ENCODE measurements at places on chromosomes 3 and 15. TPM values are rescaled to one million over a fixed set of nuclear protein-coding genes. Genes with fewer than 3 reads are reported as not detected.

- H3K27me3 ChIP-seq = no peaks in the 10 kb centered on the region
- H3K4me3 ChIP-seq = no peak overlapping the region
- H3K36me3 ChIP-seq = peaks cover 6% of the 10 kb centered on the region
- peaks cover 67% of the 10 kb centered on the region for H3K4me1 ChIP-seq
- peak overlapping the region; percentile 94 for H3K27ac ChIP-seq
These were observed 49.1 kb downstream of the PDHB start for GRCh38 chr3:58384381-58385090.

Gene CYP19A1
- not detected for total RNA-seq

- DNase-seq = no peak
- H3K36me3 ChIP-seq = no peaks in the 10 kb centered on the region
- no peak overlapping the region for H3K27ac ChIP-seq
- peaks cover 7% of the 10 kb centered on the region for H3K4me1 ChIP-seq
These were observed 8.9 kb upstream of the RPS27L start for GRCh38 chr15:63166219-63166618.

Gene CDHR4
- not detected for total RNA-seq

Gene KLHL40
- not detected for total RNA-seq

Gene TMEM212
- total RNA-seq = not detected

- no peak overlapping the region for H3K4me3 ChIP-seq
- peaks cover 2% of the 10 kb centered on the region for H3K36me3 ChIP-seq
- DNase-seq = no peak
- no peaks in the 10 kb centered on the region for H3K27me3 ChIP-seq
- H3K4me1 ChIP-seq = peaks cover 15% of the 10 kb centered on the region
- no peak overlapping the region for H3K27ac ChIP-seq
These were observed 51.4 kb upstream of the LIPC start for GRCh38 chr15:58380280-58380945.

- H3K27ac ChIP-seq = no peak overlapping the region
- no peaks in the 10 kb centered on the region for H3K27me3 ChIP-seq
- H3K4me3 ChIP-seq = no peak overlapping the region
These were observed 71.4 kb downstream of the PEAK1 start for GRCh38 chr15:77348511-77348910.

Gene UBAP1L
- 2.5 TPM for total RNA-seq

GRCh38 chr3:158101335-158102241, 4.6 kb downstream of the SHOX2 start:
- peaks cover 85% of the 10 kb centered on the region for H3K27me3 ChIP-seq
- H3K27ac ChIP-seq = no peak overlapping the region
- no peak for DNase-seq
- H3K4me1 ChIP-seq = peaks cover 37% of the 10 kb centered on the region

GRCh38 chr15:77282333-77282732, 137.6 kb downstream of the PEAK1 start:
- H3K27me3 ChIP-seq = no peaks in the 10 kb centered on the region
- H3K4me3 ChIP-seq = no peak overlapping the region
- peak overlapping the region; percentile 84 for H3K27ac ChIP-seq
- peaks cover 21% of the 10 kb centered on the region for H3K36me3 ChIP-seq

GRCh38 chr3:168030577-168030976, 65.1 kb downstream of the GOLIM4 start:
- peaks cover 19% of the 10 kb centered on the region for H3K4me1 ChIP-seq
- no peaks in the 10 kb centered on the region for H3K27me3 ChIP-seq
- peaks cover 27% of the 10 kb centered on the region for H3K36me3 ChIP-seq

- no peak for DNase-seq
- H3K27ac ChIP-seq = no peak overlapping the region
- no peaks in the 10 kb centered on the region for H3K27me3 ChIP-seq
- peaks cover 7% of the 10 kb centered on the region for H3K36me3 ChIP-seq
These were observed 1.8 kb downstream of the CLCN2 start for GRCh38 chr3:184359610-184360009.

GRCh38 chr3:193851428-193851847, 258.4 kb downstream of the OPA1 start:
- H3K36me3 ChIP-seq = peaks cover 2% of the 10 kb centered on the region
- H3K27ac ChIP-seq = no peak overlapping the region
- no peak overlapping the region for H3K4me3 ChIP-seq
- peaks cover 23% of the 10 kb centered on the region for H3K4me1 ChIP-seq
- DNase-seq = no peak

- peaks cover 21% of the 10 kb centered on the region for H3K36me3 ChIP-seq
- no peak for DNase-seq
- no peaks in the 10 kb centered on the region for H3K27me3 ChIP-seq
These were observed 8.5 kb downstream of the PFKFB4 start for GRCh38 chr3:48548126-48548525.

GRCh38 chr3:184361532-184361931, at the start of the genes CLCN2 and POLR2H:
Gene CLCN2, minus strand, starts transcription at chr3:184361605. Its CDS starts 126 bp downstream, at chr3:184361479.
Gene POLR2H, plus strand, starts transcription at chr3:184361710. Its CDS starts 1,783 bp downstream, at chr3:184363493.
- H3K4me1 ChIP-seq = peaks cover 29% of the 10 kb centered on the region
- H3K27me3 ChIP-seq = no peaks in the 10 kb centered on the region
- peaks cover 6% of the 10 kb centered on the region for H3K36me3 ChIP-seq
- peak within 1 kb of the TSS; percentile 98 for H3K4me3 ChIP-seq

DNA sequence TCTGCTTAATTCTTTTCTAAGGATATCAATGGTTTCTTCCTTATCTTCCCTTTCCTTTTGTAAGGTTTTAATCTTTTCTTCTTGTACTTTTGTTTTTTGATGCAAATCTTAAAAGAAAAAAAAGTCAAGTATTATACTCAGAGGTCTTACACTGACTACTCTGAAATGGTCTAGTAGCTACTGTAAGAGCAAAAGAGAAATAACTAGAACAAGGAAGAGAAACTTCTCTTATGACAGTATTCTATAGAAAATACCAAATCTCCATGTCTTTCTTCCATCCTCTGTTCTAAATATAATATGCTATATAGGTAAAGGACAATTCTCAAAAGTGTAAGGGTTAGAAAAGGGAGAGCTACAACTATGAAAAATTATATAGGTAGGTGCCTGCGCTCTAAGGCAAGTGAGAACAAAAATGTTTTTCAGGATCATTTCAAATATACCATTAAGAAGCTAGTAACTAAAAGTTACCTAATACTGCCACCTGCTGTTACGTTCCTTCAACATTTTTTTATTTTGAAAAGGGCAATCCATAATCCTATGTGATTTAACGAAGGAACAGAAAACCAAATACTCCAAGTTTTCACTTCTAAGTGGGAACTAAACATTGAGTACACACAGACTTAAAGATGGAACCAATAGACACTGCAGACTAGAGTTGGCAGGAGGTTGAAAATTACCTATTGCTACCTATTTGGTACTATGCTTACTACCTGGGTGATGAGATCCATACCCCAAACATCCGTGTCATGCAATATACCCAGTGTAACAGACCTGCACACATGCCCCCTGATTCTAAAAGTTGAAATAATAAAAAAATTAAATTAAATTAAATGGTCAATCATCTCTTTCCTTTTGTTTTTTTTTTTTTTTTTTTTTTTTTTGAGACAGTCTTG, 36.7 kb downstream of the CIP2A start:
- peaks cover 10% of the 10 kb centered on the region for H3K4me1 ChIP-seq
- H3K4me3 ChIP-seq = no peak overlapping the region
- no peak for DNase-seq

- H3K27me3 ChIP-seq = no peaks in the 10 kb centered on the region
- no peak overlapping the region for H3K4me3 ChIP-seq
- H3K27ac ChIP-seq = no peak overlapping the region
- H3K4me1 ChIP-seq = peaks cover 27% of the 10 kb centered on the region
These were observed 267.9 kb upstream of the THBS1 start for GRCh38 chr15:39312984-39313383.

GRCh38 chr15:67880651-67881182, 40.9 kb upstream of the RNU6-1 start:
- H3K4me1 ChIP-seq = peaks cover 47% of the 10 kb centered on the region
- no peak for DNase-seq
- H3K27me3 ChIP-seq = no peaks in the 10 kb centered on the region
- no peaks in the 10 kb centered on the region for H3K36me3 ChIP-seq

GRCh38 chr3:23697416-23697815, 108.3 kb upstream of the UBE2E1 start:
- no peak overlapping the region for H3K4me3 ChIP-seq
- peaks cover 14% of the 10 kb centered on the region for H3K4me1 ChIP-seq
- H3K27ac ChIP-seq = no peak overlapping the region
- no peaks in the 10 kb centered on the region for H3K36me3 ChIP-seq
- no peaks in the 10 kb centered on the region for H3K27me3 ChIP-seq

DNA sequence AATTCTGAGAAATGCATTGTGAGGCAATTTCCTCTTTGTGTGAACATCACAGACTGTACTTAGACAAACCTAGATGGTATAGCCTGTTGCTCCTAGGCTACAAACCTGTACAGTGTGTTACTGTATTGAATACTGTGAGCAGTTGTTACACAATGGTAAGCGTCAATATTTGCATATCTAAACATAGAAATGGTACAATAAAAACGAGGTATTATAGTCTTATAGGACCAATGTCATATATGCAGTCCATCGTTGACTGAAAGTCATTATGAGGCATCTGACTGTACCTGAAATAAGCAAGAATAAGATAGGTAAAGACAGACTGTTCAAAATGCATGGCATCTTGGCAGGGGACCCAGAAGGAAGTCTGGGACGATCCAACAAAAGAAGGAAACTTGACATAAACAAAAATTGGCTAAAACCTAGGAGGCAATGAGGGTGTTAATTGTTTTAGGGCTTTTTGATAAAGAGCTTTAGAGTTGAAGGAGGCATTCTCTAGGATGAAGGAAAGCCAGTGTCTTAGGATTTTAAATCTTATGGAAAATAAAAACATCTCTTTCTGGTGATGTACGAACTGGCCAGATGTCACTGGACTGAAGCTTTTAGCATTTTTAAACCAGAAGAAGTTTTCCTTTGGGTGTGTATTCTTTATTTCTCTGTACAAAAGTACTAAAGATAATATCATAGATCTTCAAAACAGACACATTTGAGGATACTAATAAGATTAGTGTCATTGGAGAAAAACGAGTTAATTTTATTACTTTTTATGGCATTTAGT, 9.2 kb upstream of the SPRED1 start:
- DNase-seq = no peak
- H3K36me3 ChIP-seq = no peaks in the 10 kb centered on the region
- no peaks in the 10 kb centered on the region for H3K4me1 ChIP-seq
- H3K27ac ChIP-seq = no peak overlapping the region

Gene RETNLB
- not detected for total RNA-seq

Gene FRG2C
- not detected for total RNA-seq

- H3K4me3 ChIP-seq = peak within 1 kb of the TSS; percentile 50
- H3K27ac ChIP-seq = no peak within 1 kb of the TSS
- H3K4me1 ChIP-seq = peaks cover 2% of the 10 kb centered on the region
- DNase-seq = no peak
- peaks cover 41% of the 10 kb centered on the region for H3K27me3 ChIP-seq
- H3K36me3 ChIP-seq = no peaks in the 10 kb centered on the region
These were observed at the start of gene PCSK6 for GRCh38 chr15:101489599-101490407. Gene PCSK6, minus strand, starts transcription at chr15:101489707. Its CDS starts 37 bp downstream, at chr15:101489670.

- peaks cover 41% of the 10 kb centered on the region for H3K4me1 ChIP-seq
- H3K36me3 ChIP-seq = peaks cover 23% of the 10 kb centered on the region
- H3K27ac ChIP-seq = peak overlapping the region; percentile 78
- no peak overlapping the region for H3K4me3 ChIP-seq
- no peaks in the 10 kb centered on the region for H3K27me3 ChIP-seq
- DNase-seq = no peak
These were observed 42.4 kb downstream of the TGFBR2 start for GRCh38 chr3:30648670-30649357.

DNA sequence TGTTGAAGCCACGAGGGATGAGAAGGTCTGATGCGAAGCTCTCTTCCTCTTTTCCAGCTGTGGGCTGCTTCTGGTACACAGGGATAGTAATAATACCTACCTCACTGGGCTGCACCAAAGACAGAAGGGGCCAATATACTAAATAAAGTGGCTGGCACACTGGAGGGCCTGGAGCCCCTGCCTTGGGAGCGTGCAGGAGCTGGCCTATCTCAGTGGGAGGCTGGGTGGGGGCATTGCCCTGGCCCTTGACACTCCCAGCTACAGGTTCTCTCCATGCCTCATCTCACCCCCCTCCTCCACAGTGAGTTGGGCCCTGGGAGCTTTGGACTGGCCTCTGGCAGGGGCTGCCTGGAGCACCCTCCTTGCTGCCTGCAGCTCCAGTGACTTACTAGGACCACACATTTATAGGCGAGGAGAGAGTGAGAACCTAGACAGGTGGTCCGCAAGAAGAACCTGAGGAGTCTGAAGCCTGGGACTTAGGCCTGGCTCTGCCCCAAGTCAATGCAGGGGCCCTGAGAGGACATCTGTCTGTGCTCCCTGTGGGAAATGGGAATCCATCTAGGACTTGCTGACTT, 1.6 kb downstream of the NOX5 start:
- no peak for DNase-seq
- H3K27ac ChIP-seq = no peak overlapping the region
- H3K4me1 ChIP-seq = no peaks in the 10 kb centered on the region
- H3K36me3 ChIP-seq = no peaks in the 10 kb centered on the region
- H3K4me3 ChIP-seq = no peak overlapping the region

GRCh38 chr15:82031871-82032270, 13.9 kb downstream of the MEX3B start:
- no peak overlapping the region for H3K27ac ChIP-seq
- H3K27me3 ChIP-seq = no peaks in the 10 kb centered on the region
- no peaks in the 10 kb centered on the region for H3K4me1 ChIP-seq
- H3K36me3 ChIP-seq = no peaks in the 10 kb centered on the region
- no peak overlapping the region for H3K4me3 ChIP-seq

Measured in chondrocyte (in vitro differentiated cells).